ENCODE measurements at places on chromosomes 13 and 19. TPM values are rescaled to one million over a fixed set of nuclear protein-coding genes. Genes with fewer than 3 reads are reported as not detected.

- no peak for DNase-seq
Observed at GRCh38 chr19:35136977-35137702, 1.5 kb upstream of the FXYD1 start.

DNA sequence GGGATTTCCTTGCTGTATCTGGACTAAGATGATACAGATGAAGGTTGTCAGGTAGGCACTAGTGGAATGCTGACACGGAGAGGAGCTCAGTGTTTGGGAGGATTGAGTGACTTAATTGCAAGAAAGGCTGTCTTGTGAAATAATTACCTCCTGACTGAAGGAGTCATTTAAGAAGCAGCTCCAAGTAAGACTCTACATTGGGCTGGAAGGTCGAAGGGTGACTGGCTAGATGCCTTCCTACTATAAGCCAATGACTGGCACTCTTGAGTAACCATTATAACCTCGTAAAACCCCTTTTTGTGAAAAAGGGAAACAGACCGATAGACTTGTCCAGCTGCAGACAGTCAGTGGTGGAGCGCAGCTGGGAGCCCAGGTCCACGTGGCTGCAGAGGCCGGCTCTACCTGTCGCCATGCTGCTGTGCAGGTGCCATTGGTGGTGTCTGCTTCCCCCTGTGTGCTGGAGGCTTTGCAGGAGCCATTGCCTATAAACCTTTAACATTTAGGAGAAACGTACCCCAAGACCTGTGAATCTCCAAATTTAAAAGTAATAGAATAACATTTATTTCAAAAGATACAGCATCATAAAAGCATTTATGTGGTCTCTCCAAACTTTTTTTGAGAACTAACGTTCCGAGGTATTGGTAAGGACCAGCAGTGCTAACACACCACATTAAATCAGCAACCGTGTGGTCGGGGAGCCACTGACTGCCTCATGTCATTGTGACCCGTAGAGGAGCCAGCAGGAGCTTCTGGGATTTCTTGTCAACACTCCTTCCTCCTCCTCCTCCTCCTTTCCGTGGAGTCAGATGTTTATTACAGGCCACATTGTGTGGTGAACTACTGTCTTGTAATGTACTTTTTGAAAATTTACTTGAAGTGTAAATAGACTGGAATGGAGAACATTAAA, 80.4 kb upstream of the TEX29 start:
- DNase-seq, result no peak

- no peak for DNase-seq
Observed at GRCh38 chr13:40769970-40770369, 1.0 kb downstream of the MRPS31 start.

CD79A gene
- total RNA-seq, result 0.80 TPM

ZNF578 gene
- 1.4 TPM for total RNA-seq

Data from breast epithelium (tissue), 4 donors.